H1 (cell line): ENCODE measurements at places on chromosomes 12 and 14.

DNA sequence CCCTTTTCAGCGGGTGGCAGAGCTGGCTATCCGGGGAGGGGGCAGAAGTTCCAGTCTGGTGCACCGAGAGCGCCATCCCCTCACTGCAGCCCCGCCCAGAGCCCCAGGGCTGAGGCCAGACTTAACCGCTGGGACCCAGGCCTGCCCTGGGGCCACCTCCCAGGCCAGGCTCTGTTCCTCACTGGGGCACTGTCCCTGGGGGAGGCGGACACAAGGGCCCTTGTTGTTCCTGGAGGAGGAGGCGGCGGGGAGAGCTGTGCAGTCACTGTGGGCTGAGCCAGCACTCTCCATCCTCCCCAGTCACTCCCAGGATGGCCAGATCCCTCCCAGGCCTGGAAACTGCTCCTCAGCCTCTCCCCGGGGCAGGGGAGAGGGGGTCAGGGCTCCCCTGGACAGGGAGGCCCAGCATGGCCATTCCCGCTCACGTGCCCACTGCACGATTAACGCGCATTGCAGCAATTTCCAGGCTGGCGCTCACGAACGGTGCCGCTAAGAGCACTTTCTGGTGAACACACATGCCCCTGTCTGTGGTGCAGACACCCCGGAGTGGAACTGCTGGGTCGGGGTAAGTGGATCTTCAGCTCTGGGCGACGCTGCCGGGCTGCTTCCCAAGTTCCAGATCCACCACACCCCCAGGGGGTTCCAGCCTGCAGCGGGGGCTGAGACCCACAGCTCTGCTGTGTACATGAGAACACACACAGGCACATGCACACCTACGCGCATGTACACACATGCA, 89.8 kb upstream of the SFSWAP start:
- H3K36me3 ChIP-seq = no peaks in the 10 kb centered on the region
- H3K27ac ChIP-seq = no peak overlapping the region
- peaks cover under 1% of the 10 kb centered on the region for H3K4me1 ChIP-seq

DNA sequence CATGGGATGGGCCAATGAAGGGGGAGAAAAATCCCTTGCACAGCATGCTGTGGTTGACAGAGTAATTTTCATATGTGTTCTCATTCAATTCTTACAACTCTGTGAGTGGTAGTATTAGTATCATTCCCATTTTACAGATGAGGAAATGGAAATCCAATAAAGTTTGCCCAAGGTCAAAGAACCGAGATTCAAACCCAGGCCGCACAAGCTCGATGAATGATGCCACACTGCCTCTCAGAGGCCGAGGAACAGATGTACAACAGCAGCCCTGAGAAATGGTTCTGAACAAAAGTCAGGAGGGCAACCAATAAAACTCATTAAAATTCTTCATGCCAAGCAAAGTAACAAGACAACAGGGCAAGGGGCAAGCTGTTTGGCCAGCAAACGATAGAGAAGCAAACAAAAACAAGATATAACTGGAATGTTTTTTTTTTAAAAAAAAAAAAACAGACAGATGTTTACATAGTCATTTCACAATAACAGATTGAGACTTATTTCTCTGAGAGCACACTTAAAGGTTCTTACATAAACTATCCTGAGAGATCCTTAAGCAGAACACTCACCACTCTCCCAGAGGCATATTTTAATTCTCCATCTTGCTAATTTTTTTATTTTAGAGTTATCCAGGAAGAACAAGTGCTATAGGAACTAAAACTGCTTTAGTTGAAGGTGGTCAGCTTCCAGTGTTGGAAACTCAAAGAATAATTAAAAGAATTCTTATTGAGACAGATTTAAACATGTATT, 85.8 kb downstream of the EXOC5 start:
- no peak overlapping the region for H3K4me3 ChIP-seq
- no peaks in the 10 kb centered on the region for H3K4me1 ChIP-seq
- no peaks in the 10 kb centered on the region for H3K36me3 ChIP-seq

- H3K4me1 ChIP-seq = no peaks in the 10 kb centered on the region
- H3K4me3 ChIP-seq = no peak overlapping the region
- no peak for DNase-seq
Measured at GRCh38 chr14:105385698-105386365, 12.5 kb upstream of the TEX22 start.

DNA sequence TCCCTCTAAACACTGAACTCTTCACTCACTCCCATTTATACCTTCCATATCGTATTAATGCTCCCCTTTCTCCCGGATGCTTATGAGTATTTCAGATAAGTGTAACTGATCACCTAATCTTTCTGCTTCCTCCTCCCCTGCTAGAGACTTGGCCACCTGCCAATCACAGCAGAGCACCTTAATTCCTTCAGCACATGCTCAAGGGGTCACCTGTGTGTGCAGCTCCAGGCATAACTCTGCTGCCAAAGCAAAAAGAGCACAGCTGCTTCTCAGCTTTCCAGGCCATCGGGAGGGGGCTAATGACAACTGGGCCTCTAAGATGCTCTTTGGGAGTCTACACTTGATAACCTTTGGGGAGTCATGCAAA, 106.9 kb upstream of the DYRK2 start:
- H3K4me1 ChIP-seq = no peaks in the 10 kb centered on the region
- no peaks in the 10 kb centered on the region for H3K27me3 ChIP-seq
- H3K27ac ChIP-seq = no peak overlapping the region
- no peak overlapping the region for H3K4me3 ChIP-seq

DNA sequence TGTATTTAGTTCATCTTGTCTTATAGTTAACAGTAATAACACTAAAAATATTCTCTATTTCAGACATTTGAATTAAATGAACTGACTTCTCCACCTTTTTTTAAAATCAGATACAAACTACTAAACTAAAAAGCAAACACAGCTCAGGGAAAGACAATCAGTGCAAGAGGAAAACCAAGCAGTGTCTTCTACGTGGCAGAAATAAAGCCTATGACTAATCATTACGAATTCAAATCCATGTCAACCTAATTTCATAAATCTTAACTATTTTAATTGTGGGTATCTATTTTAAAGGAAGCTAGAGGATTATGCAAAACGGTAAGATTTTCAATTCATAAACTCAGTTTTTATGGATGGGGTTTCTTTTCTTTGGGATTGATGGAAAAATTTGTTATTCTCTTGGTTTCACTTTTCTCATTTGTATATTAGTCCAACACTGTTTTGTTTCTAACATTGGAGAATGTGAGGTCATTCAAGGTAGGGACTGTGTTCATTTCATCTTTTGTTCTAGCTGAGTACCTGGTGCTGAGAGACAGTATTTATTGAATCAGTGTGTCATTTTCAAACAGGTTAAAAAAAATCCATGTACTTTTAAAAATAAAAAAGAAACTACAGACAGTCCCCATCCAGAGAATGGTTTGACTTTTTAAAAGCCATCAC, 12.8 kb upstream of the PALS1 start:
- DNase-seq = no peak
- H3K27me3 ChIP-seq = no peaks in the 10 kb centered on the region
- no peak overlapping the region for H3K4me3 ChIP-seq

GRCh38 chr14:101552786-101553231, 8.5 kb upstream of the DIO3 start:
- no peaks in the 10 kb centered on the region for H3K36me3 ChIP-seq
- H3K27me3 ChIP-seq = peaks cover 13% of the 10 kb centered on the region
- no peak overlapping the region for H3K27ac ChIP-seq
- no peak for DNase-seq

GRCh38 chr12:16184681-16185080, 92.8 kb downstream of the SLC15A5 start:
- peaks cover 6% of the 10 kb centered on the region for H3K4me1 ChIP-seq
- H3K27me3 ChIP-seq = no peaks in the 10 kb centered on the region
- H3K36me3 ChIP-seq = no peaks in the 10 kb centered on the region
- DNase-seq = no peak
